ENCODE measurements at places on chromosomes 5 and 9.

GRCh38 chr5:35371951-35372426, 141.7 kb upstream of the PRLR start:
- no peak for DNase-seq

- peak; percentile 21 for DNase-seq
Observed at GRCh38 chr5:74116266-74116665, 490.3 kb downstream of the ARHGEF28 start.

GRCh38 chr5:54867310-54867944, 118.0 kb downstream of the ESM1 start:
- DNase-seq: peak; percentile 68

DNA sequence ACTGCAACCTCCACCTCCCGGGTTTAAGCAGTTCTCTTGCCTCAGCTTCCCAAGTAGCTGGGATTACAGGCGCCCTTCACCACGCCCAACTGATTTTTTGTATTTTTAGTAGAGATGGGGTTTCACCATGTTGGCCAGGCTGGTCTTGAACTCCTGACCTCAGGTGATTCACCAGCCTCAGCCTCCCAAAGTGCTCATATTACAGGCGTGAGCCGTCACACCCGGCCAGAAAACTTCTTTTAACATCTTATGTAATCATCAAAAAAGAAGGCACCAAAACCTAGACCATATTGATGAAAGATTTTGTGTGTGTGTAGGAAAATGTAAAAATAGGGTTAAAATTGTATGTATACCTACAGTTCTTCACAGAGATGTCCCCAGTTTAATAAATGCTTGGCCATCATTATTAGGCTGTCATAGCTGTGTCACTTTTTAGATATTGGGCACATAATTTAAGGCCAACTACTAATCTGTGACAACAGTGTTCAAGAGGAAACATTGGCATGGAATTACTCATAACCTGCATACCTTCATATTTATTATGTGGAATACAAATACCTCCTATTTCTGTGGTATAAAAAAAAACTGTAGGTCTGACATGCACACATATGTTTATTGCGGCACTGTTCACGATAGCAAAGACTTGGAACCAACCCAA, 44.4 kb downstream of the RAD50 start:
- no peak for DNase-seq

- no peak for DNase-seq
Observed at GRCh38 chr9:125440411-125440810, 178.8 kb downstream of the GAPVD1 start.

DNA sequence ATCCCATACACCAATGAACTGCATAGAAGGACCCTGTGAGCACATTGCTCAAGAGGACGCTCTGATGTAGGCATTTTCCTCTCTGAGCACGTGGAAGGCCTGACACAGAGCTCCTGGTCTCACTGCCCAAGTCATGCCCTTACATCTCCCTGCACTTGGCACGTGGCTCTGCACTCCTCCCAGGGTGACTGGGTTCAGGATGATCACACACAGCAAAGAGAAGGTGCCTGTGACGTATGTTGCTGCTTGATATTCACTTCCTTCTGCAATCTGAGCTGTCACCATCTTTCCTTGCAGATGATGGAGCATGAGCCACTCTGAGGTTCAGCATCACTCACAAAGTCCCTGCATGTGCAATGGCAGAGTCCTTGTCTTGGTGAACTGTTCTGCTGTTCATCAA, 125.2 kb downstream of the FSTL4 start:
- no peak for DNase-seq

DNA sequence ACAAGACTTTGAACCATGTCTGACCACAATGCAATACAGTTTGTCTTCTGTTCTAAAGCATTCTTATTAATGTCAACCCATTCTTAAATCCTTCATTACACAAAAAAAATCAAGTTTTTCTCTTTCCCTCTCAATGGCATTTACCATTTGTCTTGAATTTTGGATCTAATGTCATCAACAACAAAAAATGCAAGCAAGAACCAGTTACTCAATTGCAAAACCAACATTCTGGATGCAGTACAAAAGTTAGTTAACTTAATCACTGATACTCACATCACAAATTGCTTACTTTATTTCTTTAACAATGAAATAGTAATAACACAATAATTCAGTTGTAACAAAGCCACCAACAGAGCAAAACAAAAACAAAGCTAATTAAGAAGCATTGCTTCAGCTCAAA, 6.0 kb downstream of the C9orf40 start:
- DNase-seq: no peak

DNA sequence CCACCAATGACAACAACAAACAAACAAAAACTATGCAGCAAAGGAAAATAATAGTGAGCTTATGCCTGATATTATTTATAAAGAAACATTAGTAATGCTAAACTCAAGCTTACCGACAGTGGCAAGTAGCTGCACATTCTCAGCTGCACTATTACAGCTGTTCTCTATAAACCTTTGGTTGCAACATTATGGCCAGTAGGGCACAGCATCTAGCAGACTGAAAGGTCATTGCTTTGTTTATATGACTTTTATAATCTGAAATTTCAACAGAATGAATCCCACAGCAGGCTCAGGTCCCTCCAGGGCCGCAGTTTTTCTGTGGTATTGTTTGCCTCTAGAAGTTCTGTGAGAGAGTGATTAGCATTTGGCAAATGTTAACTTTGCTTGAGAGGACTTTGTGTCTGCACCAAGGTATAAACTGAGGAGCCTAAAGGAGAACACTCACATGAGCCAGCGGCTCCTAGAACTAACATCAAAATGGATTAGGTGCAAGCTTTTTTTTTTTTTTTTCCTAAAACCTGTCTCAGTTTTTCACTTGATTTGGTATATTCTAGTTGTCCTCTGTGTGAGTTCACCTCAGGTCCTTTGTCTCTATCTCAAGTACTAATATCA, 58.3 kb downstream of the IZUMO3 start:
- no peak for DNase-seq

GRCh38 chr5:2295476-2295875, 412.8 kb upstream of the IRX4 start:
- DNase-seq: no peak

- DNase-seq: no peak
Observed at GRCh38 chr9:137477778-137478612, 18.9 kb upstream of the NSMF start.

DNA sequence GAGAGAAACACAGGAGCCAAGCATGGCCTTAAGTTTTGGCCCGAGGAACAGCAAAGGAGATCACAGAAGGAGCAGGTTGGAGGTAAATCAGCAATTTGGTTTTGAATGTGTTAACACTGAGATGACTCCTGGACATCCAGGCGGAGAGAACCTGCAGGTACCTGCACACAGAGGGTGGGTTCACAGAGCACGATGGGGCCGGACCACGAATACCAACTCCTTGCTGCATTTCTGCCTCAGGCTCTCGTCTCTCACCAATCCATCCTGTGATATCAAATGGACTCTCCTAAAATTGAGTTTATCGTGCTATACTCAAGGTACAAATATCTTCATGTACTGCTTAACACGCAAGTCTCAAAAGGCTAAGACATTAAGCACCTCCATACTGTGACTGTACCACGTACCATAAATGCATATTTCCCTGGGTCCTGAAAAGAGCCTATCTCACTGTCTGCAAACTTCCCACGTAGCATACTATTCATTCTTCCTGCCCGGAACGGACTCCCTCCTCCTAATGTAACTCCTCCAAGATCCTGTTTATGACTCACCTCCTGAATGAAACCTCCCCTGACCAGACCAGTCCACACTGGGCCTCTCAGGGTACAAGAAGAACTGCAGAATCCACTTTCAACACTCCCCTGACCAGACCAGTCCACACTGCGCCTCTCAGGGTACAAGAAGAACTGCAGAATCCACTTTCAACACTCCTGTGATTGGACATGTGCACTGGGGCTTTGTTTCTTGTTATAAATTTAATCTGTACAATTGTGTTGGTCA, 380.8 kb upstream of the RFX3 start:
- DNase-seq: no peak

- DNase-seq: no peak
Observed at GRCh38 chr9:119709431-119709830, 340.2 kb upstream of the BRINP1 start.

GRCh38 chr5:40238066-40238745, 441.5 kb upstream of the PTGER4 start:
- DNase-seq: no peak

DNA sequence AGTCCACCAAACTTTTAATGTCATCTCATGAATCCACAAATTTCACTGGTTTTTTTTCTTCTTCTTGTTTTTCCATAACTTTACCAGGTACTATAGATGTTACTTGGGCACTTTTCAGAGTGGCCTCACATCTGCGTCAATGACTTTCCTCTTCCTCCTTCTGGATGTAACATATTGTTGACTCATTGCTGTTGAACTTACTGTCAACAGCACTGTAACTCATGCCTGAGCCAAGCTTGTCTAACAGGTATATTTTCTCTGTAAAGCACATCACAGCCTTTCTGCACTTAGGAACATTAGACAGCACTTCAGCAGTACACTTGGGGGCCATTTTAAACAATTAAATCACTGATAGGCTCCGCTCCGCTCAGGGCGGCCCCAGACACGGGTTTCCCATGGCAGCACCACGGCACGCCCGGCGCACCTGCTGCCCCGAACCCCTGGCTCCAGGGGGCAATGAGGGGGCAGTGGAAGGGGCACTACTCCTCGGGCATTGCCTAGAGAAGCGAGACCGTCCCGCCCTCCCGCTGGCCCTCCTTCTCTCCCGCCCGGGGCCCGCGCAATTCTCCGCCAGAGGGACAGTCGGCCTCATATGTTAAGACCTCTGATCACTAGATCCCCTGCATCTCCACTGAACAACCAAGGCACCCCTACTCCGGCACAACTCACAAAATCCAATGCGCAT, 41.9 kb upstream of the SPATA31C2 start:
- no peak for DNase-seq

GRCh38 chr9:129402371-129402739, 218.5 kb downstream of the C9orf50 start:
- no peak for DNase-seq

DNA sequence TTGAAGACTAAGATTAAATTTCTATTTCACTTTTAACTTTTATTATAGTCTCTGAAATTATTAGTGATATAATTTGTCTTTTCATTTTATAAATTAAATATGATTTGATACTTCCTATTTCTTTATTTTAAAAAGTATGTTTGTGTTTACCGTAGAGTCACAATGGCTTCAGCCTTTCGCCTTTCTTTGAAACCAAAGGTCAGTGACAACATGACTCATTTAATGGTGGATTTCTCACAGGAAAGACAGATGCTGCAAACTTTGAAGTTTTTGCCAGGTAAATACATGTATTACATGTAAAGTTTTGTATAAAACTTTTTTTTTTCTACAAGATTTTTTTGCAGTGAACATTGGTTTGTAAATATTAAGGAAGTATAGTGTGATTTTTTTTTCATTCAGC, 36.4 kb downstream of the FSD1L start:
- no peak for DNase-seq

- DNase-seq: no peak
Observed at GRCh38 chr5:11903121-11903613, 1.1 kb downstream of the CTNND2 start.

- DNase-seq: no peak
Observed at GRCh38 chr5:153157156-153157555, 333.3 kb upstream of the GRIA1 start.

DNA sequence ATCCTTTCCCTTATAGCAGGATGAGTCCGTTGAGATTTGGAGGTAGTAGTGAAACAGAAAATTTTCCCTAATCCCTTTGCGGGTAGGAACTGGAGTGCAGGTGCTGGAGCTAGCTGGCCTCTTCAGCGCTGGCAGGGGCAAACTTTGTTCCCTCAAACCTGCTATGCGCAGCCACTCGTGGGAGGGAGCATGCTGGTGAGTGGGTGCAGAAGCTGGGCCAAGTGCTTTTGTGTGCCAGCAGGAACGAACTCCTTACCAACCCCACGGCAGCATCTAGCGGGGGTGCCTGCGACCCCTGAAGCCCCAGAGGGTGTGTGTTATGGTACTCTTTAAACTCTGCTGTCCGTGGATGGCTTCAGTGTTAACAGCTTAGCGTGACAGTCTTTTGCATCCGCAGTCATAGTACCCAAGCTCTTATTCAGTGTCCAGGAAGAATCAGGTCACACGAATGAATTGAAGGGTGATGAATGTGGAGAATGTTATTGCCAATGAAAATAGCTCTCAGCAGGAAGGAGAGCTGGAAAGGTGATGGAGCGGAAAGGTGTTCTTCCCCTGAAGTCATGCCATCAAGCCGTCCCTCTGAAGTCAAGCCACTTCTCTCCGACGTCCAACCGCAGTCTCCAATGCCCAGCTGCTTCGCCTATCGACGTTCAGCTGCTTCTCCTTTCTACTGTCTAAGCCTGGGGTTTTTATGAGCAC, 1445.1 kb upstream of the CDH9 start:
- no peak for DNase-seq

- peak; percentile 10 for DNase-seq
Observed at GRCh38 chr5:107359033-107359915, 311.5 kb downstream of the EFNA5 start.

DNA sequence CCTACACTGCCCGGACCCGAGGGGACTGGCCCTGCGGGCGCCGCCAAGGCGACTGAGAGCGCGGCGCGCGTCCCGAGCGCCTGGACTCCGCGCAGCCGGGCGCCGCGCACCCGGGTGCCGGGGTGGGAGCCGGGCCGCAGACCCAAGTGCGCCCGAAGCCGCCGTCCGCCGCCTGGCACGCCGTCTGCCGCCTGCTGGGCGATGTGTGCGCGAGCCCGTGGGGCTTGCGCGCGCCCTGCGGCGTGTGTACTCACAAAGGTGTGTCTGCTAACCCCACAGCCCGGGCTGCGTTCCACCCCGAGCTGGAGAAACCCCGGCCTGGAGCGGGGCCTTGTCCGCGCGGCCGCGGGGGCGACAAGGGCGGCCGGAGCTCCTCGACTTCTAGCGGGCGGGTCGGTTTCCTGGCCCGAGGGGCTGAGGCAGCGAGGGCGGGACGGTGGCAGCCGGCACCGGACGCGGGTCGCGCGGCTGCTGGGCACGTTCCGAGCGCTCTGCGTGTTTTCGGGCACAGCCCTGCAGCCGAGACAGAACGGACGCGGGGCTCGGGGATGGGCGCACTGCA, 1.1 kb upstream of the ZSWIM6 start:
- DNase-seq: peak; percentile 70

DNA sequence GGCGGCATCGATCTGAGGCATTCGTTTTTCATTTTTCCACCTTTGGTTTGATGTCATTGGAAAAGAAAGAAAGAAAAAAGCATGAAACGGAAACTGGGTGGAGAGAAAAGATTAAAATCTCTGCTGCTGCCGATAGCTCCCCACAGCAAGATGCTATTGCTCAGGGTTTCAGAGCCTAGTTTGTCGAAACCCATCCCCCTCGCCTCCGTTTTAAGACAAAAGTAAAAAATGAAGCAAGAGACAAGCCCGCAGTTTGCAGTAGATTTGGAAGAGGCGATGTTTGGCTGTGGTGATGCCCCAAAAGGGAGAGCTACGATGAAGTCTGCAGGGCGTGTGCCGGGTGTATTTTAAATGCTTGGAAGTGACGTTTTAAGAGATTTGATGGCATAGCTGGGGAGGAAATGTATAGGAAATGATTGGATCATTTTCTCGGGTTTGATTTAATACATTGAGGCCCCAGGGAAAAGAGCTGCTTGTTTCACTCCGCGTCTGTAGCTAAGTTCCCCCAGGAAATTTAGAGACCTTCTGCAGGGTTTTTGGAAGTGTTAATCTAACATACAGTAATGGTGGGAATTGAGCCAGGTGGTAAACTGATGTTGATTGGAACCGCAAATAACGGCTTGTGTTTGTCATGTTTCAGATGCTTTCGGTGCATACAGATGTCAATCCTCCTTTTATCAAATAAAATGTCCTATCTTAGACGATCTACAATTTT, 909 bp downstream of the NDFIP1 start:
- peak; percentile 72 for DNase-seq

- no peak for DNase-seq
Observed at GRCh38 chr9:132699956-132700355, 29.7 kb downstream of the GTF3C4 start.

All from erythroblast (primary cell).